ENCODE measurements at places on chromosomes 7 and 10.

DNA sequence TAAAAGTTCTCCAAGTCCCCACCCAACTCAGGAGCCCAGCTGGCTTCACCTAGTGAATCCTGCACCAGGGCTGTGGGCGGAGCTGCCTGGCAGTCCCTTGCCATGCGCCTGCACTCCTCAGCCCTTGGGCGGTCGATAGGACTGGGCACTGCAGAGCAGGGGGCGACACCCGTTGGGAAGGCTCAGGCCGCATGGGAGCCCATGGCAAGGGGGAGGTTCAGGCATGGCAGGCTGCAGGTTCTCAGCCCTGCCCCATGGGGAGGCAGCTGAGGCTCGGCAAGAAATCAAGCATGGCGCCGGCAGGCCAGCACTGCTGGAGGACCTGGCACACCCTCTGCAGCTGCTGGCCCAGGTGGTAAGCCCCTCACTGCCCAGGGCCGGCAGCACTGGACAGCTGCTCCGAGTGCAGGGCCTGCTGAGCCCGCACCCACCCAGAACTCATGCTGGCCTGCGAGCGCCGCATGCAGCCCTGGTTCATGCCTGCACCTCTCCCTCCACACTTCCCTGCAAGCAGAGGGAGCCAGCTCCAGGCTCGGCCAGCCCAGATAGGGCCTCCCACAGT lies 149.9 kb downstream of the ANKRD30A start:
- no peak for DNase-seq

GRCh38 chr7:88217675-88218428 lies 2.0 kb downstream of the SRI start:
- no peak for DNase-seq

GRCh38 chr7:48299580-48300169 lies 128.4 kb downstream of the ABCA13 start:
- no peak for DNase-seq

DNA sequence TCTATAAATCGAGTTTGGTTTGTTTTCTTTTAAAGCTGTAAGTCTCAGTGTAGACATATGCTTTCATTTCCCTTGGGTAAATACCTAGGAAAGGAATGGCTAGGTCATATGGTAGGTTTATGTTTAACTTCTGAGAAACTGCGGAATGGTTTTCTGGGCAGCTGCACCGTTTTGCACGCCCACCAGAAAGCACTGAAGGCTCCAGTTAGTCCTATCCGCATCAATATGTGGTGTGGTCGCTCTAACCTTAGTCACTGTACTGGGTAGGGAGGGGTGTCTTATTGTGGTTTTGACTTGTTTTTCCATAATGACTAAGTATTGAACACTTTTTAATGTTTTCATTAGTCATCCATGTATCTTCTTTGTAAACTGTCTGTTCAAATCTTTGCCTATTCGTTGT lies 279.5 kb upstream of the AKR1E2 start:
- DNase-seq: peak; percentile 5

DNA sequence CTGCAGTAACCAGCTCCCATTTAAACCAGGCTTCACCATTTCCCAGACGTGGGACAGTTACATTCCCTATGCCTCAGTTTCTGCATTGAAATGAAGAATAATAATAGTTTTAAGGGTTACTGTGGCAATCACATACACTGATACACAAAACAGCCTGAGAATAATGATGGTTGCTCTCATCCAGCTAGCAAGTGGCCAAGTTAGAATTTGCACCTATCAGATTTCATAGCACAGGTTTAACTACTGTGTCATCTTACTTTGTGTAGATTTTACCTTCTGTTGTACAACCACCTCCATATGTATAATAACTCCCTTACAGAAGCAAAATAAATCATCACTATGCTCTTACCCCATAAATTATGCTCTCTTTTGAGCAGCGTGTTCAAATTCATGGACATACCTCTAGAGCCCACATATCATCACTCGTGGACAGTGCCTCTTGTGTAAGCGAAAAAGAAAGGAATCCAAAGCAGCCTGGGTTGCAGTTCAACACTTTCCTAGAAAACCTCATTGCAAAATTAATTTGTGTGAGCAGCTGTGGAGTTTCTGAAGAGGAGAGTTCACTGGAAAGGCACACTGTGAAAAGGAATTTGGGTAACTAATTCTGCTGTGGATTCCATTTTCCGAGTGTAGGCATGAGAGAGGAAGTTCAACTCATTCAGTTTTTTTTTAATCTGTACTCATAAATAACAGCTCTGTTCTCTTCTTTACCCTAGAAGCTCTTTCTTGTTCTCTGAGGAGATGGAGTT lies 492.5 kb downstream of the ARL4A start:
- no peak for DNase-seq

GRCh38 chr10:22853906-22854447 lies 73.9 kb upstream of the ARMC3 start:
- DNase-seq: no peak

DNA sequence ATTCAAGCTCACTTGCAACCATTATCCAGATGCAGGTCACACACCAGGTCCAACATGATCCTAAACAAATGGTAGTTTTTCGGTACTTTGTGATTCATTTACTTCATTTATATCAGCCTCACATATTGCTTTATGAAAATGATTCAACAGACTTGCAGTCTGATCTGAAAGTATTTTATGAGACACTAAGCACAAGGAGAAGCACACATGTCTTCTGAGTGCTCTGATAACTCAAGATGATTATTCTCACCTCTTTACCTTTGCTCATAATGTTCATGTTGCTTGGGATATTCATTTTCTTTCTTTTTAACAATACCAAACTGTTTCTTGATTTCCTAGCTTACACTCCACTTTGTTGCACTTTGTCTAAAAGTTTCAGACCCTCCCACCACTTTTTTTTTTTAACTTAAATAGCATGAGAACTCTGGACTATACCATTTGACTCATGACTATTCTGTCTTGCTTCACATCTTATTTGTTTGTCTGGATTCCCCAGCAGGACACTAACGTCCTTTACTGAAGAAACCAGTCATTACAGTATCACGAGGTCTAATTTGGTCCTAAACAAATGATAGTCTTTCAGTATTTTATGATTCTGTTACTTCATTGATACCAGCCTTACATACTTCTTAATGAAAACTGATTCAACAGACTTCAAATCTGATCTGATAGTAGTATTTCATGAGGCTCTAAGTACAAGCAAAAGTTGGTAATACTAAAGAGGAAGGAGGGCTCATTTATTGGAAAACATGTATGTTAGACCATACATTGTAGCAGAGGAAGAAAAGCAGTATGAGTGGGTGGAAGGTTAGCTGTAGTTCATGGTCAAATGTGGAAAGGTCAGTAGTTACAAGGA lies 171.8 kb upstream of the AHR start:
- no peak for DNase-seq

- no peak for DNase-seq
Measured at GRCh38 chr10:89695307-89695706, 6.1 kb upstream of the KIF20B start.

DNA sequence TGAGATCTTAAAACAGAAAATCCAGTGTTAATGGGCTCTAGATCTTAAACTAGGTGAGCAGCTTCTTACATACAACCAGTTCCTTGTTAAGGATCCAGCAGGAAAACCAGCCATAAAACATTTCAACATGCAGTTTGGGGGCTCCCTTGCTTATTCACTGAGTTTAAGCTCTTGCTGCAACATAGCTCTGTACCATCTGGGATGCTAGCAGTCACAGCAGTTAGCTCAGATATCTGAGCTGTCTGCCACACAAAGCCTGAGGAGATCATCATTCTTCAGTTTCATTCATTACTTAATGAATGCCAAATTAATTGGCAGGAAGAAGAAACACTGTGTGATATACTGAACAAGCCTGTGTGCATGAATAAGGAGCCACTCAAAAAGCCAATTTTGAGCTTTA lies 62.8 kb downstream of the PODXL start:
- no peak for DNase-seq

- no peak for DNase-seq
Measured at GRCh38 chr10:80489371-80490112, 35.4 kb downstream of the TSPAN14 start.

GRCh38 chr7:38909870-38910269 lies 879 bp upstream of the VPS41 start:
- DNase-seq: no peak

DNA sequence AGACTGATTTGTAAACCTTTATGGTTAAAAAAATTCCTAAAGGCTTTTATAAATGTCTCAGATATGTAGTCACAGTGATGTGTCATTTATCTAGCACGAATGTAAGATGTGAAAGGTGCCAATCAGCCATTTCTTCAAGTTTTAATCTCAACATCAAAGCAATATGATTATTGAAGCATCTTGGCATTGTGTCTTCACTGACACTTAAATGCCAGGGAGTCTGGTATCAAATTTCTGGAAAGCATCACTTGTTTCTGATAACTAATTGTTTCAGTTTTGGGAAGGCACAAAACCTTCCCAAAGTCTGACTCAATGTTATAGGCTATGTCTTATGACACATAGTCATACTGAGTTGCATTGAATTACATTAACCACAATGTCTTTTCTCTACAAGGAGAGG lies 492.0 kb upstream of the CNTNAP2 start:
- no peak for DNase-seq

DNA sequence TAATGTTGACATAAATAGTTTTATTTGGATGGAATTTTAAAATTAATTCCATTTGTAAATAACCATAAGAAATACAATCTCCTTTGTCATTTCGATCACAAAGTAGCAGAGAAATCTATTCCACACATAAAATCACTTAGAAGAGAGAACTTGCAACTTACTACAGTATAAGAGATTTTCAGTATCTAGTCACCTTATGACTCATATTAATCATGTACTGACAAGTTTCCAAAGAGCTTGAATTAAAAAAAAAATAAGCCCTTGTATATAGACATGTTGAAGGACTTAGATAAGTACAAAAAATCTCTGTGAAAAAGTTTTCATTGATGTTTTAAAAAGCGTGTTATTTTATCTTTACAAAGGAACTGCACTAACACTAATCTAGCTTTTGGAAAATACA lies 207.1 kb upstream of the ETV1 start:
- DNase-seq: no peak

GRCh38 chr7:4663239-4664018 lies 18.7 kb upstream of the FOXK1 start:
- no peak for DNase-seq

GRCh38 chr7:55588379-55588699 lies 16.0 kb upstream of the VOPP1 start:
- DNase-seq: no peak

DNA sequence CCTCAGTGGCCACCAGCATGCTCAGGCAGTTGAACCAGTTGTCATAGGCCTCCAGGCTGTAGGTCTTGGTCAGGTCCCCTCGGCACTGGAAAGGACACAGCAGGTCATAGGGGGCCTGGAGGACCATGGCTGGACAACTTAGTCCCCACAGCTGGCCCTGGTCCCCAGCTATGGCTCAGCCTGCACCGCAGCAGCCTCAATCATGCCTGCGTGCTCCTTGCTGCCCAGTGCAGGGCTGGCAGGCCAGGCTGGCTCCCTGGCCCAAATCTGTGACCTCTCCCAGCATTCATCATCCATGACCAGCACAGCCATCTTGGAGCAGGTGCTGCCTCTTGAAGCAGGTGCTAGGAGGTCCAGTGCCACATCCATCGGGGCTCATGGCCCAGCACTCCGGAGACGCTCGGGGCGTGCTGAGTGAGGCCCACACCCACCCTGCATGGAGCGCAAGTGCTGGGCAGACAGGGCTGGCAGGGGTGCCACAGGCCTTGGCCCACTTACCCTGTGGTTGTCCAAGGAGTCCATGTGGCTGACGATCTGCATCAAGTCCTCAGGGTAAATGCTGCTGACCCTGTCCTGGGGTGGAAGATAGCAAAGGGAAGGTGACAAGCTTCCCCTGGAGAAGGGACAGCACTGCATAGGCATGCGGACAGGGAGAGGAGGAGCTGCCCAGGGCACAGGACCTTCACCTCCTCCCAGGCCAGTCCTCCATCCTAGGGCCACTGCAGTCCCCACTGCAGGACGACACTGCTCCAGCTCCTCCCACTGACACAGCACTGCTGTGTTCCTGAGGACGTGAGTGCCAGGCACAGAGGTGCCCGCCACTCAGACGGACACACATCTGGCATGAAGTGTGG lies 61.7 kb downstream of the CSGALNACT2 start:
- no peak for DNase-seq

- DNase-seq: no peak
Measured at GRCh38 chr10:70634011-70634410, 31.5 kb upstream of the PRF1 start.

DNA sequence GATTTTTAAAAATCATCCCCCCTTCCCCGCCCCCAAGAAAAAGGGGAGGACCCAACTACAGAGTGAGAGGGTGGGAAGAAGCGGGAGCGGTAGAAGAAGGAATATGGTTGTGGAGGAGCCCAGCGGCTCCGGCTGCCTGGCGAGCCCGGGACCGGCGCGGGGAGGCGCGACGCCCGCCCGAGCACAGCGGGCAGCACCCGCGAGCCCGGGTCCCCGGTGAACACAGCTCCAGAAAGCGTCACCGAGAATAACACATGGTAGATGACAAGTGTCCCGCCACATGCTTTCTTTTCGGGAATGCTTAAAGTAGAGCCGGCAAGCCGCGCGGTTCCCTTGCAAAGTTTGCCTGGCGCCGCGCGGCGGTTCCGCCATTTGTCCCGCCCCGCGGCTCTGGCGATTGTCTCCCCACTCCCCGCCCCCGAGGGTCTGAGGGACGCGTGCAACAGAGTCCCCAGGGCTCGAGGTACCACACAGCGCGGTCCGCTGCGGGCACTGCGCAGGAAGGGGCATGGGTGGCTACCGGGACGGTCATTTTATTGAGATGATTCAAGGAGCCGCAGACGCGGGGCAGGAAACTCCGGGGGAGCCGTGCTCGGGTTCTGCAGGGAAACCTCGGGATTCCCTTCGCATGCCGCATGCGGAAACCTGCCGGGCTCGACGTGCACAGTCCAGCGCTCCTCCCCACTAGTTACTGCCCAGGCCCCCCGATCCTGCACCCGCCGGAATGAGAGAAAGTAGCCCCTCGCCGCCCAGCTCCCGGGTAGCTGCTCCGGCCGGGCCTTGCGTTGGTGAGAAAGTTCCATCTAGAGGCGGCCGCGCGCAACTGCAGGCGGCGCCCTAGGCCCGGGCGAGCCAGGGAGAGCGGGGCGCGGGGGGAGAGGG lies 781 bp upstream of the GRM8 start:
- DNase-seq: no peak

GRCh38 chr7:74043523-74043951 lies 15.6 kb downstream of the ELN start:
- DNase-seq: no peak

- no peak for DNase-seq
Measured at GRCh38 chr7:34249192-34249591, 343.9 kb downstream of the BMPER start.

GRCh38 chr7:150855476-150856302 lies 3.4 kb downstream of the AOC1 start:
- no peak for DNase-seq

DNA sequence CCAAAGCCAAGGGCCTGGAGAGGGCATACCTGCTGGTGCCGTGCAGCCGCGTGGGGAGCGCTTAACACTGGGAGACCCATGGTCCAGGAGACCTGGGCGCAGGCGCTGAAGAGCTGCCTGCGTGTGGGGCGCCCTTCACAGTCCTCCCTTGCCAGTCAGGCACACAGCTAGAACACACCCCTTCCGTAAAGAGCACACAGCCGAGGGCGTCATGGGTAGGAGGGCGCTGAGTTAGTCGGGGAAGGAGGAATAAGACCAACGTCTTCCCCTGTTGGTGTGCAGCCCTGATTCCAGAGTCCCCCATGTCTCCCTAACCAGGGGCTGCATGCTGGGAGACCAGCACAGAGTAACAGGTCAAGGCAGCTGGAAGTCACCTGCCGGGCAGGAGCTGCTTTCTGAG lies 273.9 kb downstream of the USP6NL start:
- DNase-seq: no peak

Measured in stimulated activated CD4-positive, alpha-beta T cell treated with anti-CD3 and anti-CD28 coated beads, Interleukin-15, amount 100 ng/mL, for 48 hours (primary cell).